H9 (cell line): ENCODE measurements at places on chromosomes 3 and 15. TPM values are rescaled to one million over a fixed set of nuclear protein-coding genes. Genes with fewer than 3 reads are reported as not detected.

CD86 gene
- not detected in 2 replicates for total RNA-seq

CADM2 gene
- total RNA-seq: 10.0 and 10.9 TPM in 2 replicates

PRKCI gene
- 57.7 and 71.1 TPM in 2 replicates for total RNA-seq

MED12L gene
- total RNA-seq: 14.9 and 16.4 TPM in 2 replicates

GRCh38 chr15:45728641-45729040, 93.8 kb downstream of the SQOR start:
- H3K4me3 ChIP-seq: no peak overlapping the region
- no peaks in the 10 kb centered on the region for H3K27me3 ChIP-seq
- H3K27ac ChIP-seq: no peak overlapping the region
- H3K36me3 ChIP-seq: no peaks in the 10 kb centered on the region
- H3K4me1 ChIP-seq: no peaks in the 10 kb centered on the region
- no peak for DNase-seq

DNA sequence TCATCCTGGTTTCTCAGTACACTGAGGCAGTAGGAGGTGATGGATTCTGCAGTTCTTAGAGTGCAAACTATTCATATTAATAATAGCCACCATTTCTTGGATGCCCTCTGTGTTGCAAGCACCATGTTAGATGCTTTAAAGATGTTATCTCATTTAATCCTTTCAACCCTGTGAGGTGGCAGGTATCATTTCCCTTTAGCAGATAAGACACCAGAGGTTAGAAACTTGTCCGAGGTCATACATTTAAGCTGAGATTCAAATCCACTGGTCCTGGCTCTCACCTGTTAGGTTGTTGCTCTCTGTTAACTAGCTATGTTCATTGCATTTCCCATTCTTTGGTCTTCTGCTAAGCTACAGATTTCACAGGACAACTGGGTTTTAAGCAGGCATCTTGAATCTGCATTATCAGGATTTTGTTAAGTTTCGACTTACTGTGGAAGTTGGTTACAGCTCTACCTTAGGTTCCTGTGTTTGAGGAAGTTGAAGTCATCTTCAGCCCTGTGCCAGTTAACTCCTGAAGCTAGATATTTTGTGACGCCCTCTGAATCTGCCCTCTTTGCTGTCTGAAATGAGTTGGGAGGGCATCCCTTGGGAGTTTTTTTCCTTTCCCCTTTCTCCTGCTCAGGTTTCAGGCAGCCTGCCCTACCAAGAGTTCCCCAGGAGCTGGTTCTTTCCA, 6.4 kb downstream of the PDE8A start:
- DNase-seq: no peak
- no peaks in the 10 kb centered on the region for H3K4me1 ChIP-seq
- H3K4me3 ChIP-seq: no peak overlapping the region
- no peak overlapping the region for H3K27ac ChIP-seq
- no peaks in the 10 kb centered on the region for H3K36me3 ChIP-seq
- H3K27me3 ChIP-seq: peaks cover under 1% of the 10 kb centered on the region; the same call in 1 of the 2 replicates

- peaks cover 5% of the 10 kb centered on the region; the same call in 1 of the 2 replicates for H3K36me3 ChIP-seq
- no peaks in the 10 kb centered on the region for H3K27me3 ChIP-seq
- DNase-seq: no peak
- no peak overlapping the region for H3K27ac ChIP-seq
- H3K4me1 ChIP-seq: peaks cover 4% of the 10 kb centered on the region; the same call in 1 of the 2 replicates
- peak overlapping the region; percentile 87 for H3K4me3 ChIP-seq
Observed at GRCh38 chr3:32684029-32684799, 774 bp upstream of the CNOT10 start.
